Stimulated activated CD4-positive, alpha-beta T cell treated with anti-CD3 and anti-CD28 coated beads, Interleukin-2, amount 100 ng/mL, for 48 hours (primary cell): ENCODE measurements at places on chromosomes 7 and 10.

- no peak for DNase-seq
Measured at GRCh38 chr7:19928247-19928646, 154.8 kb upstream of the TMEM196 start.

DNA sequence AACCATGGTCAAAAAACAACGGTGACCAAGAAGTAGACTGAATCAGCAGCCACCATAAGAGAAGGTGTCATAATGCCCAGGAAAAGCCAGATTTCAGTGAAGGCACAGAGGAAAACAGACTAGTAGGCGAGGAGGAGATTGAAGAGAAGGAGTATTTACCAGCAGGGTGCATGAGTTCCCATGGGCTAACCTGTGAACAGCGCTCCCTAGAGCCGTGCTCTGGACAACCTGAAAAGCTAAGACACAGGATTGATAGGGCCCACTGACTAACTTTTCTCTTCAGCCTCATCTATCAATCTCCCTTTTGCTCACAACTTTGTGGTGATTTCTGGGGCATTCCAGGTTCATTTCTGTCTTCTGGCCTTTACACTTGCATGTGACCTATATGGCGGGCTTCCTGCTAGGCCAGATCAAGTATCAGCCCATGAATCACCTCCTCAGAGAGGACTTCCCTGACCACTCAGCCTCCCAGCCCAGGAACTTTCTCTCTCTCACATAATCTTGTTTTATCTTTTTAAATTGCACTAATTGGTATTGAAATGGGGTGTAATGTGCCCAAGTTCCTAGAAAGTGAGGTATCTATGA lies 12.8 kb downstream of the ANKRD22 start:
- no peak for DNase-seq

DNA sequence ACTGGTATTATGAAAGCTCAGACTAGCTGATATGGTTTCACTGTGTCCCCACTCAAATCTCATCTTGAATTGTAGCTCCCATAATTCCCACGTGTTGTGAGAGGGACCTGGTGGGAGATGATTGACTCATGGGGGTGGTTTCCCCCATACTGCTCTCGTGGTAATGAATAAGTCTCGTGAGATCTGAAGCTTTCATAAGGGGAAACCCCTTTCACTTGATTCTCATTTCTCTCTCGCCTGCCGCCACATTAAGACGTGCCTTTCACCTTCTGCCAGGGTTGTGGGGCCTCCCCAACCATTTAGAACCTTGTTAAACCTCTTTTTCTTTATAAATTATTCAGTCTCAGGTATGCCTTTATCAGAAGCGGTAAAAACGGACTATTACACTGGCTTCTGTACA lies 40.3 kb downstream of the COL13A1 start:
- DNase-seq = no peak

GRCh38 chr10:122208571-122209430 lies 62.3 kb upstream of the BTBD16 start:
- no peak for DNase-seq

DNA sequence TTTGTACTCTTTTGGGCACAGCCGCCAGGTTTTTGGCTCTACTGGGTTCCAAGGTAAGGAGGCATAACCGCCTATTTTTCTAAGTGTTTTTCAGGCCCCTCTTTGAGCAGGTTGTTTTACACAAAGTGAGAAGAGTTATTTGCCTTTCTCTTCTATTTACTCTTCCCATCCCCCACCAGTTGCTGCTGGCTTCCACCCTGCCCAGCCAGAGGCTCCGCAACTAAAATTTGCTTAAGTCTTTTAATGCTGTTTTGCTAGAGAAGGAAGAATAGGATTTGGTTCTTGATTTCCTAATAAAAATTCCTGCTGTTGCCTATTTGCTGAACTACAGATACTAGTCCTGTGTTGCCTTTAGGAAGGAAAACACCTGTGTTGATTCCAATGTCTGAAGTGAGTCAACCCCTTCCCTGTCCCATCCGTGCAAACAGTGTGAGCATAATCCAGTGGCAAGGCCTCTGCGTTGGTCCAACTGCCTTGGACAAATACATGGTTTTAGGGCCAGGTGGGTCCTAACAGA lies 1.9 kb downstream of the PLA2G12B start:
- no peak for DNase-seq

DNA sequence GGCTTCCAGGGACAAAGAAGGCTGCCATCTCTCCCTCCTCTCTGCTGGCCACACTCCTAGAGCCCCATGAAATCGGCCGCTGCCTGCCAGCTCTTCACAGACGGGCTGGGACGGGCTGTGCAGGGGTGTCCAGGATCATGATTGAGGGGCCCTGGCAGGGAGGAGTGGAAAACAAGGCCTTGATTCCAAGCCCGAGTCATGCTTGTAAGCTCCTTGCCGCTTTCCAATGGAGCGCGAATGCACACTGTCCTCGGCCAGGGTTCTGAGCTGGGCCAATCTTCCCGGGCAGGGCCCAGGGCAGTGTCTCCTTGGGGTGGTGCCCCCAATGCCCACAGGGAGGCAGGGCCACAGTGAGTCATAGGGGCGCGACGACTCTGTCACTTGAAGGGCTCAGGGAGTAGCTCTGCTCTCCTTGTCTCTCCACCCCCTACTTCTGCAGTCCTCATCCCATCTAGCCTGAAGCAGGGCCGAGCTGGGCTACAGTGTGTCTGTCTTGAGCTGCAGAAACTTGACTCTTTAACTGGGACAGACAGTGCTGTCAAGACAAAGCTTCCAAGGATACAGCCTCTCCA lies 186.2 kb upstream of the SVIL start:
- no peak for DNase-seq

- DNase-seq = no peak
Measured at GRCh38 chr7:92838934-92839333, 2.6 kb upstream of the CDK6 start.

DNA sequence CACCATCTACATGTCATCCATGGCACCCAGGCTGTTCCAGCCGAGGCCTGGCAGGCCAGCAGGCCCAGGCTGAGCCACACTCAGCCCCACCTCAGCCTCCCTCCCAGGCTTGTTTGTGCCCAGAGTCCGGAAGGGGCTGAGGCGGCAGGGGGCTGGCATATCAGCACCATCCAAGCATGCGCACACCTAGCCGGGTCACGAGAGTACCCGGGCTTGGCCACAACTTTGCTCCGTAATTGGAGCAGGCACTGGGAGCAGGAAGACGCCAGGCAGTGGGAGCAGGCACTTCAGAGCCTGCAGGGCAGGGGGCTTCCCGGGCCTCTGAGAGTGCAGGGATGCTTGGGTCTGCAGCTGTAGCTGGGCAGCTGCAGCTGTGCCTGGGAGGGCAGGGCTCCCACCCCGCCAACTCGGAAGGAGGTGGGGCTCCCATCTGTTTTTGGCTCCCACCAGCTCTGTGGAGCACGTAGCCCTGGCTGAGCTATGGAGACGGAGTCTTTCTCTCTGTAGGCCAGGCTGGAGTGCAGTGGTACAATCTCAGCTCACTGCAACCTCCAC lies 15.2 kb upstream of the TSPAN15 start:
- no peak for DNase-seq

DNA sequence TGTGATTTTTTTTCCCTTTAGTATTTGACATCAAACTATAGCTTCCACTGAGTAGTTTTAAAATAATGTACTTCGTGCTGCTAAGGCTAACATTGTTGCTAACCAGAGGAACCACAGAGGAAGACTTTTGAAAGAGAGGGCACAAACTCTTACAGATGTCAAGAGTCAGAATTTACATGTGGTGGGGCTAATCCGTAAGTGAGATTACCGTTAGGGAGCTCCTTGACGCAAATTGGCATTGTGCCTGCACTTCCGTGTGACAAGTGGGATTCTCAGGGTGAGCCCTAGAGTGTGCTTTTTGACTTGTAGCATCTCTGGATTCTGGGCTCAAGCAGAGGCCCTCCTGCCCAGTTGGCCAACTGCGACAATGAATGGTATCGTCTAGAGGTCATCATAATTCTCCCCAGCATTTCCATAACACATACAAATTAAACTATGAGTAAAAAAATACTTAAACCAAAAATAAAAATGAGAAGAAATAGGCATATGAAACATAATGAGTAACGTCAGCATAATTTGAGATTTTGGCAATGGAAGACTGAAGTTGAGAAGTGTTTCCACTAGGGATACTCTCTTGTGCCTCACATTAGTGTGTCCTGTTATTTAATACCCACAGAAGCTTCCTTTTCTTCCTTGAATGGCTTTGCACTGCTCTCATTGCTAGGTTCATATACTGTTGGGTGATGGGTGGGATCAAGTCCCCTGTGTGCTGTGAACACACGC lies 164.0 kb downstream of the SDK1 start:
- no peak for DNase-seq
